Endothelial cell (in vitro differentiated cells): ENCODE measurements at places on chromosomes 4 and X. TPM values are rescaled to one million over a fixed set of nuclear protein-coding genes. Genes with fewer than 3 reads are reported as not detected.

Gene IGSF1
- 1.1 TPM for total RNA-seq

Gene PLCXD1
- total RNA-seq = 21.7 TPM

Gene BGN
- total RNA-seq = 393 TPM

Gene TAF7L
- total RNA-seq = 0.31 TPM

Gene MEPE
- total RNA-seq = not detected

DNA sequence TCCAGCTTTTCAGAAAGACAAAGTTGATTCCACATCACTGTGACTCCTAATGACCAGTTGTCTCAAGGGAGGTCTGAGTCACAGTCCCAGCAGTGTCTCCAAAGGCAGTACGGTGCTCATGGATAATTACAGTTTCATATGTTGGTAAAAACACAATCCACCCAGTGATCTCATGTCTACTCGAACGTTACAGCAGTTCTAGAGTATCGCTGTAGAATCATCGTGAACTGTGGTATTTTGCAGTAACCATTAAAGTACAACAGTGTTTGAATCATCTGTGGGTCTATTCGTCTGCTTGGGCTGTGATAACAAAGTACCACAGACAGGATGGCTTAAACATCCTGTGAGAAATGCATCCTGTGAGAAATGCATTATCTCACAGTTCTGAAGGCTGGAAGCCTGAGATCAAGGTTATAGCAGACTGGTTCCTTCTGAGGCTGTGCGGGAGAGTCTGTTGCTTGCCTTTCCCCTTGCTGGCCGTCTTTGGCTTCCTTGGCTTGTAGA lies 121.1 kb upstream of the SORBS2 start:
- peak; percentile 6 for DNase-seq

DNA sequence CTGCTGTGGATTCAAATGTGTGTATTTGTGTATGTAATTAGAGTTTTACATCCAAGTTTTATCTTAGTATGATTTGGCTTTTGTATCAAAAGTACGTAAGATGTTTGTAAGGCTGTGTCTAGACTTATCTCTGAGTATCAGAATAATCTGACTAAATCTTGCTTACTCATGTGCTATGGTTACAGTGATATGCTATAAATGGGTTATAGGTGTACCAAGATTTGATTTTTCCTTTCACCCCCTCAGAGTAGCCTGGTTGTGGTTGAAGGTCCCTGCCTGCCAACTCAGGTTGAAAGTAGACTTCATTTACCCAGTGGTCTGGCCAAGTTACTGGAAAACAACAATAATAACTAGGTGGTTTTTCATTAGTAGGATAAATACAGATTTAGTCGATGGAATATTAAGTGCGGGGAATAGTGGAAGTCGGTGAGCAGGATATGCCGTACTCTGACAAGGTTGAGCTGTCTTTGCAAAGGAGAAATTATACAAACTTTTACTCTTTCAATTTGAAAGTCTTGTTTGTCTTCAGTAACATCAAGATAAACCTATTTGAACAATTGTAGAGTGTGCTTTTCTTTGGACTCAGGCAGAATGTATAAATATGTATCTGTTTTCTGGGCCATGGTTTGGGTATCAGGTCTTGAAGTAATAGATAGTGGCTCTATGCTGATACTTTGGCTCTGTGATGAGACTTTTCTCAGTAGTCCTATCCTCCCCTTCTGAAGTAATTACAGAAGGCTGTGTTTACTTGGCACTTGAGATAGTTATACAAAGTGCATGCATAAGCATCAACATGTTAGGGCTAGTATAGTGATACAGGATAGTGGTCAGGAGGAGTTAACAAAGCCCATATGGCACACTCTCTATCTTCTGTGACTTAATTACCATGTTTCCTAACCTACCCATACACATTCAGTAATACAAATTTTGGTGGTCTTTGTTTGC lies 23.7 kb downstream of the BMP2K start:
- DNase-seq = no peak

- no peak for DNase-seq
Measured at GRCh38 chrX:7446815-7447214, 298.9 kb upstream of the PUDP start.

GRCh38 chr4:28386776-28387175 lies 1526.1 kb downstream of the STIM2 start:
- DNase-seq = no peak

DNA sequence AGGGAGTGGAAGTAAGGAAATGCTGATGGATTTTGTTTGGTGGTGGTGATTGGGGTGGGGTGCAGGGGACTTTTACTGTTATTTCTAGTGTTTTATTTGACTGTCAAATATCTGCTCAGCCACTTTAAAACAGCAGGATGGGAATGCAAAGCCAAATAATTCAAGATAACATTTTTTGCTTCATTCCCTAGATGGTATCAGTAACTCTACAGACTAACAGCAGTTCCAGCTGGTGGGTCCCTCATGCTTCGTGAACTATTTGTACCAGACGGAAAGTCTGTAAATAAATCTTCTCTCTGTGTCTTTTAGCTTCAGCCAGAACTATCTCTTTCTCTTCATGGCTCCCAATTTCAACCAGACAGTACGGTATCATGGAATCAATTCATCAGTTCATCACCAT lies 27.5 kb downstream of the GPR143 start:
- no peak for DNase-seq

DNA sequence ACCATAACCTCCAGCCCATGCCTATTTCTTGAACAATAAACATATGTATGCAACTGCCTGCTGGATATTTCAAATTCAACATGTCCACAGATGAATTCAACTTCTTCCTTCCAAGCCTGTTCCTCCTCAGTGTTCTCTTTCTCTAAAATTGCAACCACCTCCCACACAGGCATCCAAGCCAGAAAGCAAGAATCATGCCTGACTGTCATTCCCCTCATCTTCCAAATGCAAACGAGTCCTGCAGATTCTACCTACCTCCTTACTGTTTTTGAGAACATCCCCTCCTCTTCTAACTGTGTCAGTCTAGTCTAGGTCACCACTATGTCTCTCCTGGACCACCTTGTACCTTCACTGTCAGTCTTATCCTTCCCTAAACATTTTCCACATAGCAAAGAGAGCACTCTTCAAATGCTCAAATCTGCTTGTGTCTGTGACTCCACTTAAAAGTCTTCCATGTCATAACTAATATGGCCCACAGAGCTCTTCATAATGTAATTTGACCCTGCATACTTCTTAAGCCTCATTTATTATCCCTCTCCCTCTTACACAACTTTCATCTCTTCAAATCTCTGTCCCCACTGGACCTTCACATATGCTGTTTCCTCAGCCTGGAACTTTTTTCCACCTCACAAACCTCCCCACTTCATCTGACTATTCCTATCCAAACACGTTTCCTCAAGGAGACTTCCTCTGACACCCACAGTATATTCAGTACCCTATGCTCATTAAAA lies 25.7 kb downstream of the MAPK10 start:
- DNase-seq = no peak
